CD8-positive, alpha-beta T cell (primary cell): ENCODE measurements at places on chromosomes 13 and 19.

DNA sequence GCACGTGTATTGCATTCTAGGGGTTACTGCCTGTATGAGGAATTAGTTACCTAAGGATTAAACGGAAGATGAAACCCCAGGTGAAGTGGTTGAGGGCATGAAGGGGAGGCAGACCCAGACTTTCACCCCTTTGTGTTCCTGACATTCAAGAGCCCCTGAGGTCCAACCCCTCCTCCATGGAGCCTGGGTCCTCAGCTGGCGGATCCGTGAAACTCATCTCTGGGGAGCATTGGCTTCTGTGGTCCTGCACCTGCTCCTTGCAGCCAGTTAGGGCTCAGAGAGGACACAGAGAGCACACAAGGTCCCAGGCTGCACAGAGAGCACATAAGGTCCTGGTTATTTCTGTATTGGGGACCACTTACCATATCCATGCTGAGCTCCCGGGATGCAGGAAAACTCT lies 7.0 kb upstream of the LILRA1 start:
- no peak for DNase-seq

GRCh38 chr19:52692431-52693008 lies 42.3 kb downstream of the ZNF611 start:
- DNase-seq: no peak

GRCh38 chr19:30712431-30713337 lies 340.5 kb downstream of the ZNF536 start:
- DNase-seq: no peak

DNA sequence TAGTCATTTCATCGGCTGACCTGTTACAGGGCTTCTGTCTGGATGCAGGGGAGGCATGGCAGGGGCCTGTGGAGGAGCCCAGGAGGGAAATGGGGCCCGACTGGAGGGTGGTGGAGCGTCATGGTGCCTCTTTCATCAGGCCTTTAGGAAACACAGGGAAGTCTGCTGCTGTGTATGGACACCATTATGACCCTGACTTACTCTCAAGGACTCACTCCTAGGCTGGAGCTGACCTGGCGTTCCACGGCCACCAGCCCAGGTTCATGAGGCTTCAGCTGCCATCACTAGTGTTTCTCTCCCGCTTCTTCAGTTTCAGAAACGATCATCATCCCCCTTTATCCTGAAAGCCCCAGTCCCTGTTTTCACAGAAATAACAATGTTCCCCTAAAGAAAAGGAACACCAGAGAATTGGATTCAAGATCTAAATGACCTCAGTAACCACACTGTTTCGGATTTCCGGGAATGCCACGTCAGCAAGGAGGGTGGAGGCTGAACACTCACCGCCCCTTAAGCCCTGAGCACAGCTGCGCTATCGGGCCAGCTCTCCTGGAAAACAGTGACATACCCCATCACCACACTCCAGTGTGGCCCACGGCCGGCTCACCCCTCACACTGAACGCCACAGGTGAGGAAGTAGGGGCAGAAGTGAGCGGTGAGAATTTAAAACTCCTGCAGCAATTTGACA lies 67.6 kb downstream of the SOX1 start:
- DNase-seq: no peak

DNA sequence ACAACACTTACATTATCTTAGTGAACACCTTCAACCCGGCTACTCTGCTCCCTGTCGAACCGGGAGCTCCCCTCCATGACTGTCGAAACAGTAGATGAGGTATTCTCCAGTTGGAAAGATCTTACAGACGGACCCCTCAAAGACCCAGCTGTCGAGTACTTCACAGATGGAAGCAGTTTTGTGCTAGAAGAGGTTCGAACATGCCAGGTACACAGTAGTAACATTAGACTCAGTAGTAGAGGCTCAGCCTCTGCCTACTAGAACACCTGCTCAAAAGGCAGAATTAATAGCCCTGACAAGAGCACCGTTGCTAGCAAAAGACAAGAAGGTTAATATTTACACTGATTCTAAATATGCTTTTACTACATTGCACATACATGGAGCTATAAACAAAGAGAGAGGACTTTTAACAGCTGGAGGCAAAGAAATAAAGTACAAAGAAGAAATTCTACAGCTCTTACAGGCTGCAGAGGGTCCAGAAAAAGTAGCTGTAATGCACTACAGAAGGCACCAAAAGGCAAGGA lies 13.6 kb upstream of the SLC15A1 start:
- DNase-seq: no peak

DNA sequence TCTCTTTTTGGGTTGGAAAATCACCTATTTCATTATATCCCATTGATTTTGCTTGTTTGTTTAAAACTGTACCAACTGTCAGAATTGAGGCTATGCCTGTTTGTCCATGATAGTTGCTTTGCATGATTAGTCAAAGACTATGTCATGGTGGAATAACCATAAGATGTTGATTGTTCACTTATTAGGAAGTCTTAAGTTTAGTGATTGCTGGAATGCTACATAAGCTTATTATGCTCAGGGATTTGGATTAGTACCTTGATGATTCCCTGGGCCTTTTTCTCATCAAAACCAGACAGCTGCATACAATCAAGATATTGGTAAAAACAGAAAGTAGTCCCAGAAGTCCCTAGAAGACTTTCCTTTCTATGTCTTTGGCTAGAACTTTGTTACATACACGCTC lies 954.7 kb downstream of the PCDH9 start:
- DNase-seq: no peak

DNA sequence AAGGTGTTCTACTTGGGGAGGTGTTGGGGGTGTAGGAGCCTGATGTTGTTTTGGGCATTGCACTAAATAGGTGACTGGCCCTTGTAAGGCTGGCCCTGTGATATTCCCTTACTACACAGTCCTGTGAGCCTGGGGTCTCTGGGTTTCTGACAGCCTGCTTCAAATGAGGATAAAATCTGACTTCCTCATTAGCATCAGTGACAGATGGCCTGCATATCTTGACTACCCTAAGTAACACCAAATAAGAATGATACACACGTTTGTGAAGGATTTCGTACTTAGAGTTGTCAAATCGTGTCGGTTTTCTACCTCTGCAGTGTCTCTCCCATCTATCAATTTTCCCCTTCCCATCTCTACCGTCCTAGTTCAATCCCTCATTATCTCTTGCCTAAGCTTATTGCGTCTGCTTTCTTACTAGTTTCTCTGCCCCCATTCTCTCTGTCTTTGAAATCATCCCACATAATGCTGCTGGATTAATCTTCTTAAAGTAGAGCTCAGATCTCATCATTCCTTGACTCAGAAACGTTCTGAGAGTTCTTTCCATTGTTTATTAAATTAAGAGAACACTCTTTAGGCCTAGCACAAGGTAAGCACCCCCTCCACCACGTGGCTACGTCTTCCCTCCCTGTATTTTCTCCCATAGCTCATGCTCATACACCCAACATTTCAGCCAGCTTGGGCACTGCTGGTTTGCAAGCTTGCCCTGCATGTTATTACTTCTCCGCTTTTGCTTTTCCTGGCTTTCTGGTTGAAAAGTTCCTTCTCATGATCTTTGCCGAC lies 26.2 kb upstream of the CNMD start:
- DNase-seq: no peak

DNA sequence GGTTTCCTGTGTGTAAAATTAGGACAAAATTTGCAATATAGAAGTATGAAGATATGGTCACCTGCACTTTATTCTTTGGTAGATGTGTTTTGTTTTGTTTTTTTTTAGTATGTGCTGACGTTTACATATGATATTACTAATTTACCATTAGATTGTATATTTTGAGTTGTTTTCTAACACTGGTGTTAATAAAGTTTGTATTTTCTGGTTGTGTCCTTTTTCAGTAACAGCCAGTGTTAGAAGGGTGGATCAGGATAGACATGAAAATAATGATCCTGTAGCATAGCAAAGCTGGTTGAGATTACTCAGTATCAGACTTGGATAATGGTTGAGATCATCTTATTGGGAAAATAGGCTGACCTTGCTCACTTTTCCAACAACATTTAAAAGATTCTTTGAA lies 6.2 kb downstream of the NAA16 start:
- no peak for DNase-seq

DNA sequence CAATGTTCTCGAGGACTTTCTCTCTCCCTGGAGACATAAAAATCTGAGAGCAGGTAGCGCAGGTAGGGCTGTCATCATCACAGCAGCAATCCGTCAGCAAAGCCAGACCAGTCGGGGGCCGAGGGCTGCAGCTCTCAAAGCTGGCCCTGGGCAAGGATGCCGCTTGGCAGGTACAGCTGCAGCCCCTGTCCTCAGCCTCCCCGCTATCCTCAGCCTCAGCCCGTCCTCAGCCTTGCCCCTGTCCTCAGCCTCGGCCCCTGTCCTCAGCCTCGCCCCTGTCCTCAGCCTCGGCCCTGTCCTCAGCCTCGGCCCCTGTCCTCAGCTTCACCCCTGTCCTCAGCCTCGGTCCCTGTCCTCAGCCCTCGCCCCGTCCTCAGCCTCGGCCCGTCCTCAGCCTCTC lies 10.9 kb downstream of the C13orf46 start:
- peak; percentile 3 for DNase-seq
